CD8-positive, alpha-beta memory T cell (primary cell): ENCODE measurements at places on chromosomes 11 and 22.
A peak's percentile ranks its signal among the peaks of the same experiment; 100 is the strongest.

- no peak for DNase-seq
Measured at GRCh38 chr22:38465673-38466490, 2.0 kb upstream of the KDELR3 start.

- no peak for DNase-seq
Measured at GRCh38 chr11:46391578-46392420, at the start of gene CHRM4. TSS of gene CHRM4 (minus strand) at chr11:46391776. CDS start at chr11:46386557, 5,219 bp downstream.

- DNase-seq = peak; percentile 45
Measured at GRCh38 chr11:10459029-10459970, 4.2 kb downstream of the AMPD3 start.

GRCh38 chr11:10599388-10600175, 31.1 kb upstream of the LYVE1 start:
- DNase-seq = no peak

DNA sequence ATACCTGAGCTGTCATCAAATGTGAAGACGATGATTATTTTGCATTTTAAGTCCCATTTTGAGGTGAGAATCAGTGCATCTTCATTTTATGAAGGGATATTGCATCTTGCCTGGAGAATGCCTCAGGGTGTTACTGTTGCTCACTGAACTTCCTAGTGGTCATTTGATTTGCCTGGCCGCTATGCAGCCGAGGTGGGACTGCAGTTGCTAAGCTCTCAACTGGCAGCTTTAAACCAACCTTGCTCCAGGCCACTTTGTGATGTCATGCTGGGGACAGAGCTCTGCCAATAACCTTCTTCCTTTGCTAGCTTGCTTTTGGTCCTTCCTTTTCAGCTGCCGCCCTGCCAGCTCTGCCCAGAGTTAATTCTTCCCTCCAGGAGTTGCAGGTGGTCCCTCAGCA, 409.4 kb upstream of the B3GAT1 start:
- DNase-seq = no peak

DNA sequence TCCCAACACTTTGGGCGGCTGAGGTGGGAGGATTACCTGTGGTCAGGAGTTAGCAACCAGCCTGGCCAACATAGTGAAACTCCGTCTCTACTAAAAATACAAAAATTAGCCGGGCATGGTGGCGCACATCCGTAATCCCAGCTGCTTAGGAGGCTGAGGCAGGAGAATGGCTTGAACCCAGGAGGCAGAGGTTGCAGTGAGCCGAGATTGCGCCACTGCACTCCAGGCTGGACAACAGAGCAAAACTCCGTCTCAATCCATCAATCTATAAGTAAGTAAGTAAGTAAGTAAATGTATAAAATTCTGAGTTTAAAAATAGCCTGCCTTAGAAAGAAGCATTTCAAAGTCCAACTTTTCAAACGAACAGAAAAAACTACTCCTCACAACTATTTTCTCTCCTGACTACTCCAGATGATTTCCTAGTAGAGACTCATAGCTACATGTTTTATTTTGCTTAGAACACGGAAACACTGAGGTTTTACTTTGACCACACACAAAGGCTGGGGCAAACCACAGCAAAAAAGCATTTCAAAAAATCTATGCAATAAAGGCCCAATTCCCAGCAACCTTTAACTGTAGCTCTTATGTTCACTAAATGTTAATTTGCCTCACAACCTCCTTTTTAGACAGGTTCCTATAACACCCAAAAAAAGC, 16.3 kb downstream of the SPTY2D1 start:
- peak; percentile 72 for DNase-seq

DNA sequence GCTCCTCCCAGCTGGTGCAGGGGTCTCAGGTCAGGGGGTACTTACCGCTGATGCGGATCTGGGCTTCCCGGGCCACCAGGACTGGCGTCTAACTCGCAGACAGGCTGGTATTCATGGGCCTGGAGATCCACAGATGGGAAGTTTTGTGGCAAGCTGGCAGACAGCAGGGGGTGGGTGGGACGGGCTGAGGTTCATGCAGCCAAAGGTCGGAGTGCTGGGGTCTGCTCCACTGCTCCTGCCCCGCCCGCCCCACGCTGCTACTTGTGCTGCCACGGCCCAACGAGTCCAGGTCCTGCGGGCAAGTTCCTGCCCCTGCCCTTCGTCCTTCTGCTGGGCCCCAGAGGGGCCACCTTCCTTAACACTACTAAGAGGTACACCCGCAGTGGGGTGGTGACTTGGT, 3.1 kb downstream of the ACY3 start:
- DNase-seq = no peak

DNA sequence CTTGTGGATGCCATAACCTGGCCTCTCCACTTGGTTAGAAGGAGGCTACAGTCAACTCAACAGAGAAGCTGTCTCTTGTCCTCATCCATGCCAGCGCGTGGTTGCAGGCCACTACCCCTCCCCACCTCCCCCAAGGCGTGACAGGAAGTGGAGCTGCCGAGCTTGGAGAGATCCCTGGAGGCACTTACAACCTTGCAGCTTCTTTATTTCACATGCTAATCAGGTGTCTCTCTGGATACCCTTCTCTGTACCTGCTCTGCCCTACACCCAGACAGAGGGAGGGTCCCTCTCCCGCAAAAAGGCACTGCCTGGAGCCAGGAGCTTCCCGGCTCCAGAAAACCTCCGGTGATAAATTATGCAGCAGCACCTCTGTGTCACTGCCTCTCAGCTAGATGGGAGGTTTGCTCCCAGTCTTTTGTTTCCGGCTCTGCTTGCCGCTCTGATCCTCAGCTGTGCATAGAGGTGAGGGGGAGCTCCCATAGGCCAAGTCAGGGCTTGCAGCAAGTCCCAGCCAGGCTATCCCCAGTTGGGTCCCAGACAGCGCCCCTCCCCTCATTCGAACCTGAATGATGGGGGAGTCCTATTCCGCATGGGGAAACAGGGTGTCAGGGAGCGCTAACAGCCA, 5.7 kb downstream of the LRP4 start:
- no peak for DNase-seq

DNA sequence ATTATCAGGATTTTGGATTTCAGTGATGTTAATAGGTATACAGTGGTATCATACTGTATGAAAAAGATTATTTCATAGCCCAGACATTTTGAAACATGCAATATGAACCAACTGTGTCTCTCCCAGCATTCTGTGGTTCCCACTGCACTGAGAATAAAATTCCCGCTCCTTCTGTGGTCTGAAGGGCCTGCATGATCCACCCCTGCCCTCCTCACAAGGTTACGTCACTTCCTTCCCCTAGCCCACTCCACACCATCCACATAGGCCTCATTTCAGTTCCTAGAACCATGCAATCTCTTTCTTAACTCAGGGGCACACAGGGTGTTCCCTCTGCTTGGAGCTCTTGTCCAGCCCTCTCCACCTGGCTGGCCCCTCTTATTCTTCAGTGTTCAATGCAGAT, 103.1 kb downstream of the TSPAN18 start:
- no peak for DNase-seq

DNA sequence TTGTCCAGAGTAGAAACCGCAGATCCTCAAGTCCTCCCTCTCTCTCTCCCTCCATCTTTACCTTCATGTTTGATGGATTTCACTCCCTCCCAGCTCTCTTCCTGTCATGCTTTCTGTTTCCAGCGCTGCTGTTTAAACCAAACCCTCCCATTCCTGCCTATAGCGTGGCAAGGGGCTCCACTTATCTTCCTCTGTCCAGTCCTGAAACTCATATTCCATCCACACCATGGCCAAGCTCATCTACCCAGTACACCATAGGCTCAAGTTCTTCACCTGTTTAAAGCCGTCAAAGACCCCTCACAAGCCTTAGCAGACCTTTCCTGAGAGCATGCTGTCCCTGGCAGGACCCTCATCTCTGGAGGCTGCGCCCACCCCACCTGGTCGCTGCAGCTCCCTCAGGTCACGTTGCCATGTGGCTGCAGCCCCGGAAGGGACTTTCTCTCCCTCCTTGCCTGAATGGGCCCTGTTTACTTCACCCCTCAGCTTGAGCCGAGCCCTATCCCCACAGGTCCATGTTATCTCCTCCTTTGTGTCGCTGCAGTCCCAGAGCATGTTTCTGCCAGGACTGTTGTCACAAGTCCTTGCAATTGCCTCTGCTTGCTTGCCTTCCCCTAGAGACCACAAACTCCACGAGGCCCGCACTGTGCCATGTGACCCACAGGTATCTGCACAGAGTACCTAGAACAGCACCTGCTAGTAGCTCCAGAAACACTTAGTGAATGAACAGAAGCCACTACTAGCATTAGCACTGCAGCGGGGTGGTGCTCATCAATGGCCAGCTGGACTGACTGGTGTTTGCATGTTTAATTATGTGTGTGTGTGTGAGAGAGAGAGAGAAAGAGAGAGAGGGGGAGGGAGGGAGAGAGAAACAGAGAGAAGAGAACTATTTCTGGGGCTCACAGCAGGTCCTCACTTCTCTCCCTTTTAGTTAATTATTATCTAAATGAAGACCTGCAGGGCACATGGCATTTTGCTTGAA, 149.4 kb upstream of the SNX19 start:
- DNase-seq = no peak

DNA sequence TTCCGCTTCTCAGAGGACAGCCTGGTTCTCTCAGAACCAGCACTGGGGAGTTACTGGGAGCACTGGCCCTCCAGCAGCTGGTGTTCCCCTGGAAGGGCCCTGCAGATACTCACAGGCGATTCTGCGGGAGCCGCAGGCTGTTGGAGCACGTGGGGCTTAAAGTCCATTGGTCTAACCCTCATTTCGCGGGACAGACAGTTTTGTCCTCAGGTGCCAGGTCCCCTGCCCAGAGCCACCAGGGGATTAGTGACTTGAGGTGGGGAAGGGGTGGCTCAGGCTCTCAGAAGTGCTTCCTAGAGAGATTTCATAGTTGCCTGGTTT, 53.9 kb downstream of the CACNA1I start:
- no peak for DNase-seq
